ENCODE measurements at places on chromosomes 13 and 19. TPM values are rescaled to one million over a fixed set of nuclear protein-coding genes. Genes with fewer than 3 reads are reported as not detected.

DNA sequence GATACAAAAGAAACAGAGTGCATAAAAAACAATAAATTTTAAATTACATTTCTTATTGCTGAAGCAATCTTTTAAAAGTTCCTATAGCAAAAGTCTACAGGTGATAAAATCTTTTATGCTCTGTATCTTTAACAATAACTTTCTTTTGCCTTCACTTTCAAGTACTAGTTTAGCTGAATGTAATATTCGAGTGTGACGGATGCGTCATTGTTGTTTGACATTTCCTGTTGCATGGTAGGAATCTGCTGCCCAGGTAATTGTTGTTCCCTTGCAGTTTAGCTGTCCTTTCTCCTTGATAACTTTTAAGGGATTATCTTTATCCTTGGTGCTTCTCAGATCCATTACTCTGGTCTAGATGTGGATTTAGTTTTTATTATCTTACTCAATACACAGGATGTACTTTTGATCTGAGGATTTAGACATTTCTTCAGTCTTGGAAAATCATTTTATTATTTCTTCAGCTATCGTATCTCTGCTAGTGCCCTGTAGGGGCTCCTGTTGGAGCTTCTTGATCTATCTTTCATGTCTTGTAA, 2.1 kb upstream of the CPB2 start:
- no peak for DNase-seq

ZNF426 gene
- 6.5 TPM for total RNA-seq

FXYD1 gene
- total RNA-seq = 29.2 TPM

DNA sequence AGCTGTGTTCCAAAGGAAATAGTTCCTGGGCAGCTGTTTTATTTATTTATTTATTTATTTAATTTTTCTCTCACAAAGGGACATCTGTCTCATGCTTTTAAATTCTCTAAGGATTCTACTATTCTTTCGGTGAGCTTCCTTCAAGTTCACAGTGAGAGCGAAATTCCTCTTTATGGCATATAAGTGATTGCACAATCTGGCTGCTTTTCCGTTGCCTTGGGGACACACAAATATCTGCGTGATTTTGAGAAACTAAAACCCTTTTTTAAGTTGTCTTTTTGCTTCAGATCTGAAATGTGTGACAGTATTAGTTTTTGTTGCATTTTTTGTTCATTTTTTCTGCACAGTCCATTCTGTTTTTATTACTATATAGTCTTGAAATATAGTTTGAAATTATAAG, 19.2 kb downstream of the ZNF486 start:
- no peak for DNase-seq

- DNase-seq = no peak
These were observed 59.6 kb downstream of the GPALPP1 start for GRCh38 chr13:45048890-45049407.

CHST8 gene
- not detected for total RNA-seq

ZNF613 gene
- 6.0 TPM for total RNA-seq

ELAVL3 gene
- 1.3 TPM for total RNA-seq
